ENCODE measurements at places on chromosomes 3 and 15. TPM values are rescaled to one million over a fixed set of nuclear protein-coding genes. Genes with fewer than 3 reads are reported as not detected.
A peak's percentile ranks its signal among the peaks of the same experiment; 100 is the strongest.

- ATAC-seq, result no peak
Measured at GRCh38 chr15:88790486-88790885, 12.8 kb upstream of the ACAN start.

- ATAC-seq, result no peak
Measured at GRCh38 chr3:133410191-133410892, 10.5 kb downstream of the BFSP2 start.

SERINC4 gene
- 0.36 TPM for total RNA-seq

DNA sequence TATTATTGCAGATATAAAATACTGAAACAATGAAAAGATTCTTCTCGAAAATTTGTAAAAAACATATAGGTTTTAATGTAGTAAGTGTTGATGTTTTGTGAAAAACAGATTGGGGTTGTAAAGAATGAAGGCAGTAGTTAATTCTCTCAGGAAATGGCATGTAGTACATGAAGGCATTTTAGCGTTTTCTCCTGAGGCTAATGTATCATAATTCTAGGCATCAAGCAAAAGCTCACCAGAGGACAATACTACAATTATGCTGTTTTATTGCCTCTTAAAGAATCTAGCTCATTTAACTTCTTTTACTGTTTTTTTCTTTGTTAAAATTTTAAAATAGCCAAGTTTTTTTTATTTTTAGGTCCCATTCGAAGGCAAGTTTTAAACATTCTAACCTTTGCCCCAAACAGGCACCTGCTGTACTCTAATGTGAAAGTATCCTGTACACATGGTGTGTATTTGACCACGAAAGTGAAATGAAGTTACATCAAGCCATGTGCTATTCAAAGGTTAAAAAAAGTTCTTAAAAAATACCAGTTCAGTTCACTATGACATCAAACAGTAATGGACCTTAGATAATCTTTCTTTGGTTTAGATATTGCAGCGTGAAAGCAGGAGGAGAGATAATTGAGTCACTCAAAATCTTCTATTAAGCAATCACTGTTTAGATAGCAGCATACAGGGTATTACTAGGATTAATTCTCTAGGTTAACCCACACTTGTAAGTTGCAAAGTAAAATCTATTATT lies 163.6 kb downstream of the ECT2 start:
- ATAC-seq, result no peak

DNA sequence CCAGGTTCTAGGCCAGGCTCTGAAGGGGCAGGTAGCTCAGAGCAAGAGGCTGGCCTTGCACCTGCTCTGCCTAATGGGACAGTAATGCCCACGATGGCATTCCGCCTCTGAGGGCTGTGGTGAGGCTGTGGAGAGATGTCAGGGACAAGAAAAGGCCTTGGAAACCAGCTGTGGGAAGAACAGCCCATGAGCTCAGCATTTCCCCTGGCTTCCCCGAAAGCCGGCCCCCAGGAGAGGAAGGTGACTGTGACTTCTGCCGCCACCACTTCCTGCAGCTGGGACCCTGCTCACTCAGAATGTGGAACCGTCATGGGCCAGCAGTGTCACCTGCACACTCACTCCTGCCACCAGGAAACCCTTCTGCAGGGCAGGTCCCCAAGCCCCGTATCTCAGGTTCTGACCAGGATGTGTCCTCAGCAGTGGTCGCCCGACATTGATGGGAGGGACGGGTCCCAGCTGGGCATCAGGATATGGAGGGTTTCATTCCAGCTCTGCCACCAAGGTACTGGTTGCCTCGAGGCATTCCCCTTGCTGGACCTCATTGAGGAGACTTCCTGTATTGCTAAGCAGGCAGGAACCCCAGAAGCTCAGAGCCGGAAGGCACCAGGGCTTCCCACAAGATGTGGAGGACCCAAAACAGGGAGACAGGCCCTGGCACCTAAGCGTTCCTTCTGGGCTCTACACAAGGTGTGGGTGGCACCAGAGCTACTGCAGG lies 30.7 kb downstream of the SEMA7A start:
- peak; percentile 46 for ATAC-seq

BCHE gene
- 0.28 TPM for total RNA-seq

GOLGA6D gene
- total RNA-seq, result not detected

SUCNR1 gene
- total RNA-seq, result not detected
